ENCODE measurements at places on chromosomes 11 and 22. TPM values are rescaled to one million over a fixed set of nuclear protein-coding genes. Genes with fewer than 3 reads are reported as not detected.

DNA sequence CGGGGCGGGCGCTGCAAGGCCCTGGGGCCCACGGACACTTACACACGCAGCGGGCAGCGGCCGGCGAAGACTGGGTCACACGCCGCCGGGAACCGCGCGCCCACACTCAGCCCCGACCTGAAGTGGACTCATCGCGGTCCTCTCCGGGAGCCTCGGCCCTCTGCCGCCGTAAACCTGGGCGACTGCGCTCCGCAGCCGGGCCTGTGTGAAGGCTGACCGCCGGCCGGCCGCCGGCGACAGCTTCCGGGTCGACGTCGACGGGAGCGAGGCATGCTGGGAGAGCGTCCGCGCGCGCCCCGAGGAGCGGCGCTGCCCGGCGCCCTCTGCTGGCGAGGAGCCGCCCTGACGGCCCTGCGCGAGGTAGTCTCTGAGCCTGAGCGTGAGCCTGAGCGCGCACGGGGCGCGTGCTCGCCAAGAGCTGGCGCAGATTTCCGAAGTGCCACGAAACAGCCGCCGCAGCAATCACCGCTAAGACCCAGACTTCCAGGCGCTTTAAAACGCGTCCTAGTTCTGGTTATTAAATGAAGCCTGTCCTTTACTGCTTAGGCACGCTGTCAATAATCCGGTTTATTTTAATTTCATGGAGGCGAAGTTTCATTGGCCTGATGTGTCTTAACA, at the start of gene SNX19:
Gene SNX19 (minus strand): TSS at position 242 of the 618 bp plus-strand sequence. CDS start 540 bp downstream, outside the sequence.
- peaks cover 39% of the 10 kb centered on the region for H3K36me3 ChIP-seq
- H3K27ac ChIP-seq, result peak within 1 kb of the TSS; percentile 84
- H3K4me3 ChIP-seq, result peak within 1 kb of the TSS; percentile 78
- DNase-seq, result peak; percentile 94

- no peaks in the 10 kb centered on the region for H3K4me1 ChIP-seq
- H3K36me3 ChIP-seq, result no peaks in the 10 kb centered on the region
- H3K4me3 ChIP-seq, result no peak overlapping the region
- peak; percentile 28 for DNase-seq
- no peak overlapping the region for H3K27ac ChIP-seq
Measured at GRCh38 chr11:22711880-22712279, 45.5 kb downstream of the GAS2 start.

GRCh38 chr11:65126624-65127274, 4.6 kb downstream of the MRPL49 start:
- no peak for DNase-seq
- no peak overlapping the region for H3K27ac ChIP-seq
- peaks cover 14% of the 10 kb centered on the region for H3K4me1 ChIP-seq
- peaks cover 28% of the 10 kb centered on the region for H3K36me3 ChIP-seq

DNA sequence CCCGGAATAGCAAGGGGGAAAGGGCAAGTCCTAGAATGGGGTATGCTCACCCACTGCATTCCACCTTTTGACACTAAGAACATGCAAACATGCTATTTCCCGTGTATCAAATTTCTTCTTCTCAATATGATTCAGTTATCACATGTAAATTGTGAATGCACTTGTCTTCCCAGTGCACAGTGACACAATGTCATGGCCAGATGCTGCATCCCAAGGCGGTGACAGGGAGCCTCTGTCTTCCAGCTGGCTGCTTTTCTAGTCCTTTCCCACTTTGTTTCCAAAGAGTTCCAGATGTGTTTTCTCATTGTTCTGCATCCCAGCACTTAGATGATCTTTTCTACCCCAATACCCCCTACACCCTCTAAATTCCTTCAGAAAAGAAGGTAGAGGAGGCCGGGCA, 12.4 kb downstream of the SLC25A18 start:
- no peaks in the 10 kb centered on the region for H3K36me3 ChIP-seq
- H3K27me3 ChIP-seq, result peaks cover 4% of the 10 kb centered on the region
- no peak overlapping the region for H3K27ac ChIP-seq
- H3K4me3 ChIP-seq, result no peak overlapping the region
- no peaks in the 10 kb centered on the region for H3K4me1 ChIP-seq

- peaks cover 33% of the 10 kb centered on the region for H3K36me3 ChIP-seq
- H3K4me3 ChIP-seq, result no peak overlapping the region
- DNase-seq, result no peak
- no peak overlapping the region for H3K27ac ChIP-seq
- no peaks in the 10 kb centered on the region for H3K27me3 ChIP-seq
- H3K4me1 ChIP-seq, result no peaks in the 10 kb centered on the region
Measured at GRCh38 chr11:105991888-105992287, 30.2 kb downstream of the MSANTD4 start.

- H3K27ac ChIP-seq, result no peak overlapping the region
- H3K4me3 ChIP-seq, result no peak overlapping the region
- no peak for DNase-seq
- H3K4me1 ChIP-seq, result peaks cover 8% of the 10 kb centered on the region
Measured at GRCh38 chr11:47354913-47355282, 2.4 kb upstream of the MYBPC3 start.

GRCh38 chr22:44926491-44927415, 83.1 kb downstream of the PHF21B start:
- H3K36me3 ChIP-seq, result no peaks in the 10 kb centered on the region
- H3K4me3 ChIP-seq, result no peak overlapping the region
- no peak for DNase-seq
- no peaks in the 10 kb centered on the region for H3K4me1 ChIP-seq
- no peaks in the 10 kb centered on the region for H3K27me3 ChIP-seq

DNA sequence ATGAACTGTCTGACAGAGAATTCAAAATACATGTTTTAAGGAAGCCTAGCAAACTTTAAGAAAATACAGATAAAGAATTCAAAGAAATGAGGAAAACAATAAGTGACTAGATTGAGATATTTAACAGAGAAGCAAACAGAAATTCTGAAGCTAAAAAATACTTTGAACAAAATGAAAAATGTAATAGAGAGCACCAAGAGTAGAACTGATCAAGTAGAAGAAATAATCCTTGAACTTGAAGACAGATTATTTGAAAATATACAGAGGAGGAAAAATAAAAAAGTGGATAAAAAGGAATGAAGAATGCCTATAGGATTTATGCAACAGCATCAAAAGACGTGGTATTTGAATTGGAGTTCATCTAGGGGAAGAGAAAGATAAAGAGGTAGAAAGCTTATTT, 101.9 kb upstream of the OR4B1 start:
- no peak for DNase-seq
- H3K27ac ChIP-seq, result no peak overlapping the region
- H3K36me3 ChIP-seq, result peaks cover 14% of the 10 kb centered on the region
- H3K4me3 ChIP-seq, result no peak overlapping the region
- no peaks in the 10 kb centered on the region for H3K27me3 ChIP-seq

- peaks cover 56% of the 10 kb centered on the region for H3K36me3 ChIP-seq
- DNase-seq, result no peak
- H3K4me3 ChIP-seq, result no peak overlapping the region
- H3K27me3 ChIP-seq, result no peaks in the 10 kb centered on the region
- H3K4me1 ChIP-seq, result peaks cover 86% of the 10 kb centered on the region
- peak overlapping the region; percentile 72 for H3K27ac ChIP-seq
Measured at GRCh38 chr11:102427068-102427467, 25.5 kb downstream of the TMEM123 start.

- no peak overlapping the region for H3K27ac ChIP-seq
- no peaks in the 10 kb centered on the region for H3K36me3 ChIP-seq
- H3K27me3 ChIP-seq, result no peaks in the 10 kb centered on the region
- DNase-seq, result no peak
- H3K4me3 ChIP-seq, result no peak overlapping the region
Measured at GRCh38 chr11:127242676-127243075, 242.1 kb upstream of the KIRREL3 start.

Gene RBMXL2
- not detected for total RNA-seq

Gene MS4A6E
- not detected for total RNA-seq

Gene SLC35F2
- 24.5 TPM for total RNA-seq

Gene GGTLC2
- not detected for total RNA-seq

Gene TRPM5
- total RNA-seq, result not detected

Measured in activated CD4-positive, alpha-beta T cell treated with anti-CD3 and anti-CD28 coated beads for 36 hours (primary cell).